ENCODE measurements at places on chromosomes 5 and 9.
A peak's percentile ranks its signal among the peaks of the same experiment; 100 is the strongest.

DNA sequence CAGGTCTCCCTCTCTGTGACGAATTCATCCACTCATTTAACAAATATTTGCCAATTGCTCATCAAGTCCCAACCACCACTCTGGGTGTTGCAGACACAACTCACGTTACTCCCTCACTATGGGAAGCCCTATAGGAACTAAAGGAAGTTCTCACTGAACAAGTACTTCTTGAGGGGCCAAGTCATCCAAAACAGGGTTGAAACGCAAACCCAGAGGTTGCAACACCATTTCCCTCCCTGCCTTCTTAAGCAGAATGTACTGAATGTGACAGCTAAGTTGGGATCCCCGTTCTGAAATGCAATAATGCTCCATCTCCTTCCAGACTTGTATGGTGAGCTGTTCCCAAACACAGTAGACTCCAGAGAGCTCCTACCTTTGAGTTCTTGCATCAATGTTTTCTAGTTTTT is 34.3 kb downstream of the EPB41L4B start:
- no peak for DNase-seq

GRCh38 chr9:74952201-74953151 is at the start of gene C9orf40:
C9orf40 (minus strand) TSS chr9:74952912; CDS start chr9:74952611, 301 bp downstream.
- peak; percentile 92 for DNase-seq

- no peak for DNase-seq
Measured at GRCh38 chr5:38639377-38640358, 83.2 kb upstream of the LIFR start.

- DNase-seq = peak; percentile 32
Measured at GRCh38 chr9:71506821-71507220, 261.5 kb downstream of the CEMIP2 start.

GRCh38 chr9:137387114-137387890 is 35.7 kb downstream of the EXD3 start:
- DNase-seq = no peak

DNA sequence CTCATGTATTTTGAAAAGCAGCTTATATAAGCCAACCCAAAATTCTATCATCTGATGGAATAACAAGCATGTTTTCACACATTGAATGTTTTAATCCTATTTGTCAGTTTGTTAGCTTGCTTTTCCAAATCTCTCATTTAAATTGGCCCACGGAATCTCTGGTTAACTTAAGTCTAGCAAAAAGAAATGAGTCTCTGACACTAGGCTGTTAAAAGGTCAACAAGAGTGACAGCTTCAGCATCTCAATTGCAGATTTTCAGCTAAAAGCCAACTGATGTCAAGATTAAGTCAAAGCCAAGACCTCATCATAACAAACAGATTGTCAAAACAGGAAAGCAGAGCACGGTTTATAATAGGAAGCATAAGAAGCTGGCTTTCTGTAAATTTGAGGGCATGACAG is 49.4 kb upstream of the CDH9 start:
- no peak for DNase-seq

GRCh38 chr5:39519566-39520231 is 94.9 kb upstream of the DAB2 start:
- no peak for DNase-seq

DNA sequence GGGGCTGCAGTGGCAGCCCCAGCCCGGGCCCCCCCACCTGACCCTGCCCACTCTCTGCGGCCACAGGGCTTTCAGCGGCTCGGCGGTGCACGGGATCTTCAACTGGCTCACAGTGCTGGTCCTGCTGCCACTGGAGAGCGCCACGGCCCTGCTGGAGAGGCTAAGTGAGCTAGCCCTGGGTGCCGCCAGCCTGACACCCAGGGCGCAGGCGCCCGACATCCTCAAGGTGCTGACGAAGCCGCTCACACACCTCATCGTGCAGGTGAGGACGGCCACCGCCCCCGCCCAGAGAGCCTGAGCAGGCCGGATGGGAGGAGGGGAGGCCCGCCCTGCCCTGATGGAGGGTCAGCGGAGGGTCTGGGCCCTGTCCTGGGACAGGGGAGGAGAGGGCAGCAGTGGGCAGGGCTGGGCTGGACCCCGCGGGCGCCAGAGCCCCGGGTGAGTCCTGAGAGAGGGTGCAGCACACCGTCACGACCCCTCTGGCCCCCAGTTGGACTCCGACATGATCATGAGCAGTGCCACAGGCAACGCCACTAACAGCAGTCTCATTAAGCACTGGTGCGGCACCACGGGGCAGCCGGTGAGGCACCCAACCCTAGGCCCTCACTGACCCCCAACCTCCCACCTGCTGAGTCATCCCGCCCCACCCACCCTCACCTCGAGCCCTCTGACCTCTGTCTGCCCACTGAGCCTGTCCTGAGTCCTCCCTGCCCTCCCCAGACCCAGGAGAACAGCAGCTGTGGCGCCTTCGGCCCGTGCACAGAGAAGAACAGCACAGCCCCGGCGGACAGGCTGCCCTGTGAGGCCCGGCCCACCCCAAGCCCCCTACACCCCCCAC is 2.7 kb downstream of the SLC34A3 start:
- no peak for DNase-seq

GRCh38 chr5:166883016-166883415 is 1408.4 kb upstream of the WWC1 start:
- no peak for DNase-seq

GRCh38 chr5:95605786-95606185 is 14.1 kb upstream of the GPR150 start:
- no peak for DNase-seq

- no peak for DNase-seq
Measured at GRCh38 chr9:125521462-125522327, 185.3 kb downstream of the MAPKAP1 start.

GRCh38 chr9:137365056-137365455 is 57.9 kb downstream of the EXD3 start:
- peak; percentile 26 for DNase-seq

GRCh38 chr5:77182367-77182766 is 28.1 kb upstream of the PDE8B start:
- no peak for DNase-seq

DNA sequence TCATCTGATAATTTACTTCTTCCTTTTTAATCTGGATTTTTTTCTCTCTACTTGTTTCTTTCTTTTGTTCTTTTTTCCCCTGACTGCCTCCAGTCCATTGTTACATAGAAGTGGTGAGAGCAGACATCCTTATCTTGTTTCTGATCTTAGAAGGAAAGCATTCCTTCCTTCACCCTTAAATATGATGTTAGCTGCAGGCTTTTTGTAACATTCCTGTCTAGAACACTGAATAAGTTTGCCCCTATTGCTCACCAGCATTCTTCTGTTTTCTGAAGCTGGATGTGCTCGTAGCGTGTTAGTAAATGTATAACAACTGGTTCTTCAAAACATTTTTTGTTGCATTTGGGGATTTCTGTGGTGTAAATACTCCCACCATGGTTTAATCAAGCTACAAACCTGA is 136.7 kb upstream of the NFIL3 start:
- no peak for DNase-seq
